GM12878 (cell line): ENCODE measurements at places on chromosomes 12 and 14. TPM values are rescaled to one million over a fixed set of nuclear protein-coding genes. Genes with fewer than 3 reads are reported as not detected.

Gene CLEC4D
- polyA plus RNA-seq = not detected in 2 replicates

Gene LHX5
- polyA plus RNA-seq = not detected in 2 replicates

Gene LYSET
- 29.1 and 30.1 TPM in 2 replicates for polyA plus RNA-seq

GRCh38 chr12:46549527-46550265, 177.1 kb upstream of the SLC38A2 start:
- no peak for DNase-seq

DNA sequence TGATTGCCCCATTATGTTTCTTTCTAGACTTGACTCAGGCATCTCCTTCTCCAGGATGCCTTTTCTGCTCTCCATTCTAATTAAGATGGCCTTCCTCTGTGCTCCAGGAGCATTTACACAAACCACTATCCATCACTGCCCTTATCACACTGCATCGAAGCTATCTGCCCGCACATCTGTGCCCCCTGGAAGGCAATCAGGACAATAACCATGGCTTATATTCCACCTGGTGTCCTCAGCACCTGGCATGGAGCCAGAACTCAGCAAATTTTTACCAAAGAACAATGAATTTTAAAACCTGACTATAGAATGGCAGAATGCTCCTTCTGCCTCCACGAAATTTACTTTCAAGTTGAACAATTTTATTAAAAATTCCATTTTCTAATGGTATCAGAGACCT, 465.8 kb downstream of the APAF1 start:
- DNase-seq = no peak

GRCh38 chr14:23631702-23632460, 4.3 kb upstream of the DHRS2 start:
- DNase-seq = peak; percentile 51

Gene PLEKHG7
- polyA plus RNA-seq = 0.06 and 0.20 TPM in 2 replicates

Gene MSI1
- polyA plus RNA-seq = not detected in 2 replicates

Gene OR6C2
- polyA plus RNA-seq = not detected in 2 replicates

DNA sequence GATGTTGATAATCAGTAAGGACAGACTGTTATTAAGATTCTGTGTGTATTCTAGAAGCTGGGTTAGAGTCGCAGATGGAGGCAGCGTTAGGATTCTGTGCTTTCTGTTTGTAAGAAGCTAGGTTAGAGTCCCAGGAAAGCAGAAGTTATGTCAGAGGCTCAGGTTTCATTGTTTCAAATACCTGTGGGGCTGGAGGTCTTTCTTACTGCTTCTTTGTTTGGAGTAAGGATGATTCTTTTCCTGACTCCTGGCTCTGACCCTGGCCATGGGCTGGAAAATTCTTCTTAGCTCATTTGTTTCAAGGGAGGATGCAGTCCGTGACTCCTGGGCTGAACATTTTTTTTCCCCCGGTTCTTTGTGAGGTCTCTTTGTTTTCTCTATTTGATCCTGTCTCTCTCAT, 5.2 kb downstream of the MUCL1 start:
- no peak for DNase-seq

GRCh38 chr14:62854951-62855350, 190.3 kb downstream of the KCNH5 start:
- DNase-seq = no peak

- no peak for DNase-seq
Observed at GRCh38 chr14:29352706-29353080, 575.0 kb downstream of the PRKD1 start.

GRCh38 chr14:61221906-61222305, 59.2 kb downstream of the TMEM30B start:
- DNase-seq = no peak

Gene MGAT4C
- polyA plus RNA-seq = not detected in 2 replicates

DNA sequence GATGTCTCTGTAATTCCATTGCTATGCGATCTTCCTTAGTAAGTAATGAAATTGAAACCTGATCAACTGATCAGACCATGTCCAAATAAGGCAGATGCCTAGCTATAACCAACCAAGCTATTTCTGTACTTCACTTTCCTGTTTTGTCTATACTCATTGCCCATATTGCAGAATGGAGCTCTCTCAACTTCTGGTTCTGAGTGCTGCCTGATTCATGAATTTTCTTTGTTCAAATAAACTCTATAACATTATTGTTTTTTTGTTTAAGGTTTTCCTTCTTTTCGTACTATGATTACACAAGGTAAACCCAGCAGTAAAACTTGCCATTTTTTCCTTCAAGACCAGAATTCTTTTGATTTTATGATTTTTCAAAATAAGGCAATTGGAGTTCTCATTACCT, 16.3 kb downstream of the COX16 start:
- DNase-seq = no peak

Gene PTGDR
- polyA plus RNA-seq = not detected in 2 replicates

- DNase-seq = no peak
Observed at GRCh38 chr12:96036765-96037455, 1.5 kb upstream of the LTA4H start.

Gene FBLN5
- 0.23 and 0.43 TPM in 2 replicates for polyA plus RNA-seq
